ENCODE measurements at places on chromosomes 16 and 17.

- DNase-seq = no peak
Measured at GRCh38 chr16:14553447-14553846, 76.6 kb downstream of the PARN start.

- no peak for DNase-seq
Measured at GRCh38 chr17:31155208-31155810, 60.5 kb downstream of the NF1 start.

DNA sequence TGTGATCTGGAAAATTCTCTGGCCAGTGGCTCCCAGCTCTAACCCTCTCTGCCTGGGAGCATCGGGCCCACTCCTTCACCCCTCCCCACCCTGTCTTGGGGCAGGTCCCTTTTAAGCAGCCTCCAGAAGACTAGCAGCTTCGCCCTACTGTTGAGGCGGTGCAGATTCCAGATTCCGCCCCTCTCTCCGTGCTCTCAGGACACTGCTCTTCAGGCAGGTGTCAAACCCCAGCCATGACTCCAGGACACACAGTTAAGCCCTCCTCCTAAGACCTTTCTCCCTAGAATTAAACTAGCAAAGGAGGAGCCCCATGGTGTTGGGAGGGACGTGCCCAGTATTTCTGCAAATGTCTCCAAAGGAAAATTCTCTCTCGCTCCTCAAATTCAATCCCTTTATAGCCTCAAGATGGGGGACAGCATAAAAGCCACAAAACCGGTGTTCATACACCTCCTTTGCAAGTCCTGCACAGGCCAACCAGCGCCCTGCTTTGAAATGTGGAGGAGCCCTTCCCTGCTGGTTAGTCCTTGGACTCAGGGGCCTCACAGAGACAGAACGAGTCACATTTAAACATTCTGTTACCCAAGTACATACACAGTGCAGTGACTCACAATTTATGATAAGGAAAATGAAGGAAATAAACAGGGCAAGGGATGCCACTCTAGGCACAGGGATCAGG lies 7.2 kb downstream of the LPO start:
- DNase-seq = no peak

DNA sequence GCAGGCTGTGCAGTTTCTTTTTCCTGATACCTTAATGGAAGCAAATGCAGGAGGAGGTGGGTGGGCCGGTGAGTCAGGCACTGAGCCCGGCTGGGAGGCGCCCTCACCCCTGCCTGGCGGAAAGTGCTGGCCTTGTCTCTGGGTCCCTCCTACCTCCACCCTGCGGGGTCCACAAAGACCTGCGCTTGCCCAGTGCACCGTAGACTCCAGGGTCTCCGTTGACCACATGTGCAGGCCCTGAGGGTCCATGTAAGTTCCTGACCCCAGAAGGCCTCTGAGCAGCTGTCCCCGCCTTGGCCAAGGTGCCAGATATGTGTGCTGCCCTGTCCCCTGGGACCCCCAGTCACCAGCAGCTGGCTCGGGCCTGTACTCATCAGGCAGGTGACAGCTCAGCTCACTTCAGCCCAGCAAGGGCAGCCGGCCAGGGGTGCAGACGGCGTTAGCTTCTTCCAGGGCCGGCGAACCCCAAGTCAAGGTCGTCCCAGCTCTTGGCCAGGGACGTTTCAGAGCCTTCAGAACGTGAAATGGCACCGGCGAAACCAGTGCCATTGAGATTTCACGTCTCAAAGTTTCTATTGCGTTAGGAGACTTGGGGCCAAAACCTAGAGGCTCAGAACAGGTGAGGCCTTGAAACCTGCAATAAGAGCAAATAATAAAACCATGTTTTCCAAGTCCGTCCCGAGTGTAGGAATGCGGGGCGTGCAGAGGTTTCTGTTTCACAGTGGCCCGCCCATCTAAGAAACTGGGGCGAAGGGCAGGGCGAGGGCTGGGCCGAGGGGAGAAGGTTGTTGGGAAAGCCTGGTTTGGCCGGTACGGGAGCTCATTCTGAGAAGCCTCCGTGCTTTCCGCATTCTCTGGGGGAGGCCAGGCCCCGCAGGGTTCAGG lies 12.1 kb downstream of the METRNL start:
- DNase-seq = no peak

DNA sequence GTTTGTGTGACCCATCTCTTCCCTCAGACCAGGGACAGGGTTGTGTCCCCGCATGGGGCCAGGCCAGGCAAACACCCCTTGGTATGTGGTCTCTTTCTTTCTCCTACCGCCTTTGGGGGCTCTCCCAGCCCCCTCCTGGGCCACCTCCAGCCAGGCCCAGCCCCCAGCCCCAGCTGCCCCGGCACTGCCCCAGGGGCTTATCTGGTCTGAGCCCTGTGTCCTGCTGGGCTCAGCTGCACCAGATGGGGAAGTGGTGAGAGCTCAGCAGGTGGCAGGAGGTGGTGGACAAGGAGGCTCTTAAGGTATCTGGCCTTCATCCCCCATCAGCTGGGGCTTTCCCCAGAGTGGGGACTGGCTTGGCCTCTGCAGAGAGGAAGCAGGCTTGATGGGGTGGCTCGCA lies 8.7 kb downstream of the ADAM11 start:
- DNase-seq = no peak

- DNase-seq = no peak
Measured at GRCh38 chr17:39702901-39703893, 3.3 kb downstream of the ERBB2 start.

GRCh38 chr16:30456302-30456701 lies 10.6 kb upstream of the SEPHS2 start:
- DNase-seq = no peak

DNA sequence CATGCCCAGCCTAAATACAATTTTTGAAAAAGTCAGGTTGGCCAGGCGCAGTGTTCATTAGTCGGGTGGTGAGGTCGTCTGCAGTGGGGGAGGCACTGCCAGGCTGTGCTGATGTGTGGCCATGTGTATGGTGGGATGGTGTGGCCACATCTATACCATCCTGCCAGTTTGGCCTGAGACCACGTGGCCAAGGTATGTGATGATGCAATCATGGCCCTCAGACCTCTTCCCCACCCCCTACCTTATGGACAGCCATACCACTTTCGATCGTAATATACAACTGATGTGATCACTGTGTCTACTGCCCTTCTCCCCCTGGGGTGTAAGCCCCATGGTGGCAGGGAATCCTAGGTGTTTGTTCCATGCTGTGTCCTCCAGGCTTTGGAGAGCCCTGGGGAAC lies 23.7 kb downstream of the SBK1 start:
- no peak for DNase-seq

GRCh38 chr16:72149676-72150464 lies 22.1 kb downstream of the PMFBP1 start:
- DNase-seq = no peak

DNA sequence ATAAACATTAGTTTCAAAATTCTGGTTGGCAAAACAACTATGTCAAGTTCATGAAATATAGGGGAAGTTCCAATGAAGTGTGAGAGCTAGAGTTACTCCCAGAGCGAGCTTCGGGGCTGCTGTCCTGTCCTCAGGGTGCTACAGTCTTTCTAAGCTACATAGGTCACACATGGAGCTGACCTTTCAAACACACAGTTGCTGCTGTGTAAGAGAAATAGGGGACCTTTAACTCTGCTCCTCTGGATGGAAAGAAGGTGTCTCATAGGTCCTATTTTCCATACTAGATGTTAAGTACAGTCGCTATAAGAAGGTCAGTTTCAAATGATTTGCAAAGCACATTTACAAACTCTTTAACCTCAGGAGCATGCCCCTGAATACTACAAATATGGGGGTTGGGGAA lies 6.3 kb upstream of the AHSP start:
- DNase-seq = no peak

GRCh38 chr17:71084219-71084618 lies 914.9 kb downstream of the KCNJ2 start:
- DNase-seq = no peak

DNA sequence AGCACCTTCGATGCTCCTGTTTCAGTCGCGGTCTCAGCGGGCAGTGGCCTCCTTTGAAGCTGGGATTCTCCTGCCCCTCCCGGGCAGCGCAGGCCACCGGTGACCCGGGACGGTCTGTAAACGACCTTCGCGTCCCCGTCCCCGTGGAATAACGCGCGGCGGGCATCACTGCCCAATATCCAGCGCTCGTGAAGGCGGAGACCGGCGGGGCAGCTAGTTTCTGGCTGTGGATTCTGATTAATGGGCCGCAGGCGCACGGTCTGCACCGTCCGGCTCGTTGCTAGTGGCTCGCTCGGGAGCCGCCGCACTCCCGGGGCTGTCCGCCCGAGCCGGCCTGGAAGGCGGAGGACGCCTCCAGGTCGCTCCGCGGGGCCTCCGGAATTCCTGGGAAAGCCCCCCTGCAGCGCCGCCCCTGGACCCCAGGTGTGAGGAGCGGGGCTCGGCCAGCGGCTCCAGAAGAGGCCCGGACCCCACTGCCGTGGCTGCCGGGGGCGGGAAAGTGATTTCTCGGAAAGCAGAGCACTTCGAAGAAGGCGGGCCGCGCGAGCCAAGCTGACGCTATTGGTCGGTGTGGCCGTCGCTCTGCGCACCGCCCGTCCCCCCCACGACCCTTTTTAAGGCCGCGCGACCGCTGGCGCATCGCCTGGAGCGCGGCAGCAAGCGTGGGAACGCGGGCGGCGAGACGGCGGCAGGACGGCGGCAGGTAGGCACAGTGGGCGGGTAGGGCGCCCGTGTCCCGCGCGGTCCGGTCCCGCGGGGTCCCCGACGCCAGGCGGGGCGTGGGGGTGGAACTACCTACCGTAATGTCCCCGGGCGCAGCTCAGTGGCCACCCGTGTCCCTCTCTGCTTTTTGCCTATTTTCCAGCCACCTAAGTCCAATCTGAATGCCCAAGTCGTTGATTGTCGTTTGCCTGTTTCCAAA lies at the start of gene IRF8:
Gene IRF8, plus strand, starts transcription at position 642 of the 922 bp plus-strand sequence. CDS start 3,854 bp downstream, outside the sequence.
- no peak for DNase-seq

DNA sequence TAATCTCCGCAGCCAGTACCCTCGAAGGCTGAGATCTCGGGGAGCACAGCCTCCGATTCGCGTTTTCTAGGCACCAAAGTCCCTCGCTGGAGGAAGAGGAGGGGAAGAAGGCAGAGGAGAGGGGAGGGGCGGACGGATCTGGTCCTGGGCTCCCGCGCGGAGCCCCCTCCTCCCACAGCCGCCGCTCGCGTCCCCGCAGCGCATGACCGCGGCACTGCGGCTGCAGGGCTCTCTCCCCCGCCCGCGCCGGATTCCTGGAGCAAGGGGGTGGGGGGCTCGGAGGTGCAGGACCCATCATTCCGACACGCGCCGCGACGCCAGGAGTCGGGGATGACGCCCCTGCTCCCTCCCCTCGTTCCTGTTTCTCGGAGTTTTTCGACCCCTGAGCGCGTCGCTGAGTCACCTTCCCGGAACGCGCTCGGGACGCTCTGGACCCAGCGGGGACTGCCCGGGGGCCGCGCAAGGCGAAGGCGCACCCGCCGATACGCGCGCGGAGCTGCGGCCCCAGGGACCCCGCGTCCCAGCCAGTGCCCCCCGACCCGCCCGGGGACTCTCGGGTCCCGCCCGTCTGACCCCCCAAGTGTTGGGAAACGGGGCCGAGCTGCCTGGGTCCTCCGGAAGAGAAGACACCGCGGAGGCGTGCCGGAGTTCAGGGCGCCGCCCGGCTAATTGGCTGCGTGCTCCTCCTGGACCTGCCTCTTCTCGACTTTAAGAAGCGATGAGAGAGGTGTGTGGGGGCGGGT lies 1.4 kb upstream of the SPHK1 start:
- DNase-seq = no peak

DNA sequence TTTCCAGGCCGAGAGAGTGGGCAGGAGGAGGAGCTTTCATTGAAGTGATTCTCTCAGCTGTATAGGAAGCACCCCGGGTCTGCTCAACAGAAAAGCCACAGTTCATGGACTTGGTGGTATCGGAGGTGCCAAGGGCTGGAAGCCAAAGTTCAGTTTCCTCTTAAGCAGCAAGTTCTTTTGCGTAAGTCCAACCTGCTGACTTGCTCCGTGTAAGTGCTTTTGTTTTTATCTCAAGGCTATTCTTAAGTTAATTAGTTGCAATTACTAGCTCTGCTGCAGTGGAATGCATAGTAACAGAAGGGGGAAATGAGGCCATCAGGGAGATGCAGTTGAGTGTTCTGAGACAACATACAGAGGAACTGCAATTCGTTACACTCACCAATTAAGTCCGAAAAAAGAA lies 44.6 kb downstream of the SMIM36 start:
- DNase-seq = no peak

- no peak for DNase-seq
Measured at GRCh38 chr17:36092230-36092629, 2.3 kb upstream of the CCL3 start.

DNA sequence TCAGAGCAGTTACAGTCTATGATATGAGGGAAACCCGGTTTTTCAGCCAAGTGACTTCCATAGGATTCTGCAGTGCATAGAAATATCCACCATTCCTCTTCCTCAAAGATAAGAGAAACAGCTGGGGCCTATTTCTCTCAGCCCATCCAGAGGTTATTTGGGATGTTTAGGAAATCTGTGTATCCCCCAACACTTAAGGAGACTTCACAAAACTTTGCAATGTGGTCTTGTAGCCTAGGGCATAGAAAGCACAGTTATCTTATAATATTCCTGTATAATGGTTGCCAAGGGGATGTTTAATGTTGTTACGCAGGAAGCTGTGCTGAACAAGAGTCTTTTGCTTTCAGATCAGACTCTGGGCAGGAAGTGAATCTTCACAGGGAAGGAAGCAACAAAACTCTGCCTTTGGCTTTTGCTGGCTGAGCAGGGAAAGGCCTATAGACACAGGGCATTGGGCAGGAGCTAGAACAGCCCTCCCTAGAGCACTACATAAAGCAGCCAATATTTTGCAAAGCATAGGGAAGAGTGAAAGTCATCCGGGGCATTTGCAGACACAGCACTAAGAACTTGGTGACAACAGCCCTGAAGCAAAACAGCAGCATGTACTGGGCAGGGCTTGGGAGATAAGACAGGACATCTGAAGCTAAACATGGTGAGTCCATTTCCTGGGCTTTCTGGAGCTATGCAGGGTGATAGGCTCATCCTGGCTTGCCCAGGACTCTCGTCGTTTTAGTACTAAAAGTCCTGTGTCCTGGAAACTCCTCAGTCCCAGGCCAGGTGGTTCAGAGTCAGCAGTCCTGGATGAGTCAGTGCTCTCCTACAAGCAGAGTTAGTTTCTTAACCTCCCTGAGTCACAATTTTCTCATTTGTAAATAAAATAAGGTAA lies 18.7 kb upstream of the BEAN1 start:
- no peak for DNase-seq

DNA sequence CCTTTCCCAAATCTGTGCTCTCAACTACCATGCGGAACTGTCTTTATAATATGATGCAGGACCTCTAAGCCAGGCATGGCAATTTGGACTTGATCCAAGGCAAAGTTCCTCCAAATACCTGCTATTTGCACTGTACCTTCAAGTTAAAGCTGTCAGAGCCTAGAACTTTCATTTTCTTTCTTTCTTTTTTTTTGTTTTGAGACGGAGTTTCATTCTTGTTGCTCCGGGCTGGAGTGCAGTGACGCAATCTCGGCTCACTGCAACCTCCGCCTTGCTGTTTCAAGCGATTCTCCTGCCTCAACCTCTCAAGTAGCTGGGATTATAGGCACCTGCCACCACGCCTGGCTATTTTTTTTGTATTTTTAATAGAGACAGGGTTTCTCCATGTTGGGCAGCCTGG lies 51.7 kb downstream of the ARHGAP27 start:
- no peak for DNase-seq

Data from NCI-H1048 (cell line).